ENCODE measurements at places on chromosomes 3 and 15.

- no peak for DNase-seq
These were observed 15.3 kb upstream of the DIS3L start for GRCh38 chr15:66278056-66278455.

DNA sequence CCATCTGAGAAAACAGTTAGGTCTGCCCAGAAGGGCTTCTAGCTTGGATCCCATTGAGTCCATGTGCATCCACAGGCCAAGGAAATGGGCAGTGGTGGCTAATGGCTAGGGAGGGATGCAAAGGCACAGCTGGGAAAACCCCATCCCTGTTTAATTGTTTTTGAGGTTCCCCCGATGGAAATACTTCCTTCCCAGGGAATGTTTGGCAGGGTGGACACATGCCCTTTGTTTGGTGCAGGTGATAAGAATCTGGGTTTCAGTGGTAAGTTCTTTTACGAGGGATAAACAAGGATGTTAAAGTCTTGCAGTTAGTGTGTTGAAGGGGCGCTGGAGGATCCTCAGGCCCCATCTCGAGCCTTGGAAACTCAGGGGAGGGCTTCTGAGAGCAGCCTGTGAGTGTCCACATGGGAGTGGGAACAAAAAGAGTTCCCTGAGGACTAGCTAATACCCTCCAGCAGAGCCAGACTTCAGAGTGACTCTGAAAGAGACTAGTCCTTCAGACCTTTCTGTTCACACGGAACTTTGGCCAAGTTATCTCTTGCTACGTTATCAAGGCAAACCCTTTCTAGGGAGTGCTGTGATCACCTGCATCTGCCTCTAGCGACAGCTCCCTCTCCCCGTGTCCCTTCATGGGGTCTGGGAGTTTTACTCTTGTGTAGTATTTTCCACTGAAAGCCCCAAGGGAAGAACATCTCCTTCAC is 17.4 kb downstream of the PTPRG start:
- no peak for DNase-seq

- DNase-seq: no peak
These were observed 100.2 kb upstream of the AKAP13 start for GRCh38 chr15:85280203-85280602.

GRCh38 chr15:36841193-36841592 is 259.2 kb downstream of the MEIS2 start:
- no peak for DNase-seq

DNA sequence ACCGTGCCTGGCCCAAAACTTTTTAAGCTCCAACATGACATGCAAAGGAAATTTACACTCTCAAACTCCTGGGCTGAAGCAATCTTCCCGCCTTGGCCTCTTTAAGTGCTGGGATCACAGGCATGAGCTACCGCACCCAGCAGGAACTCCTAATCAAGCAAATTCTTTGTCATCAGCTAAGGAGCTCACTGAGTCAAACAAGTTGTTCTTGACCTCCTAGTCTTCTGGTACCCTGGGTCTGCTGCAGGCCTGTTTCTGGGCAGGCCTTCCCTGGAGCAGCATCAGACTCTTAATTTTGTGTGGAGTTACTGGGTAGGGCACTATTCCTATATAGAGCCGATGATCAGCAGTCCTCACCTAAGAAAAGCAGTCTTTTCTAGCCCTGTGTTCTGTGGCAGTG is 68.4 kb upstream of the FLNB start:
- peak; percentile 43 for DNase-seq

DNA sequence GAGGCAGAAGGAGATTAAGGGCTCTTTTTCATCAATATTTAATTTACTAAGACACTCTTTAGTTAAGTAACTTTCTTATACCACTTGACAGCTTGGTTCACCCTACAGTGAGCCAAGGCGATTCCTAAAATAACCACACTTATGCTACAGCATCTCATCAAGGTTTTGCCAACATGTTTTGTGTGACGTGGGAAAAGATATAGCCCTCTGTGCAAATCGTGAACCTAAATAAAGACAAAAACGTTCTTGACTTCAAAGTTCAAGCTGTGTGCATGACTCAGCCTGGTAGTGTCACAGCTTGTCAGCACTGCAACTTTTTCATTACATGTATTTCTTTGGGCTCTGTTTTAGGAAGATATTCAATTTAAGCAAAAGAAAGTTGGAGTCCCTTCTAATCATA is 297.0 kb upstream of the EPHA3 start:
- peak; percentile 7 for DNase-seq

- no peak for DNase-seq
These were observed 30.4 kb downstream of the CCDC13 start for GRCh38 chr3:42742688-42743087.

DNA sequence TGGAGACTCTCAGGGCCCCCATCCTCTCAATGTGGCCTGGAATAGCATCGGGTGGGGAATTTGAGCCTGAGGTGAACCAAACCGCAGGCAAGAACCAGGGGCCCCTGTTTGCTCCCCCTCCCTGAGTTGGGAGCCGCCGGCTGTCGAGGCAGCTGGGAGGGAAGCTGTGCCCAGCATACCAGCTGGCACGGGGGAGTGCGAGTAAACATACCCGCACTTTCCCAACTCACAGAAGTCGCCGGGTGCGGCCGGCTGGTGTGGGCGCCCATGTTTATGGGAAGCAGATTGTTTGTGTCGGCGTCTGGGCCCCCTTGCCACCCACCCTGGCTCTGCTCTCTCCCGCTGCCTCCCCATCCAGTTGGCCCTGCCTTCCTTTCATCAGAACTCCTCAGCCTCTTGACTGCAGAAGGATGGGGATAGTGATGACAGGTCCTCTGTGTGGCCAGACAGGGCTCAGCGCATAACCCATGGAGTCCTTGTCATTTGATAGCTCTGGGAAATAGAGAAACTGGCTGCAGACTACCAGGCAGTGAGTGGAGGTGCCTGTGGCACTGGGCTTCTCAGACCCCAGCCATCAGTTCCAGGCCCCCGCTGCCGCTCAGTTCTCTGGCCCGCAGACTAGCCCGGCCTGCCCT is 60.4 kb downstream of the CACNA2D2 start:
- DNase-seq: no peak

GRCh38 chr3:70433091-70433490 is 120.7 kb upstream of the MDFIC2 start:
- peak; percentile 24 for DNase-seq

Measured in fibroblast of villous mesenchyme (primary cell).